ENCODE measurements at places on chromosomes 1 and 21. TPM values are rescaled to one million over a fixed set of nuclear protein-coding genes. Genes with fewer than 3 reads are reported as not detected.

The ITLN2 gene
- total RNA-seq: not detected

The ZNF496 gene
- total RNA-seq: 18.4 TPM

The CELA2B gene
- total RNA-seq: not detected

The KLHDC9 gene
- 1.4 TPM for total RNA-seq

The TMEM269 gene
- total RNA-seq: not detected

The CD53 gene
- not detected for total RNA-seq

The C8B gene
- total RNA-seq: not detected

The LCE2C gene
- not detected for total RNA-seq

The CLDN14 gene
- not detected for total RNA-seq

The DEPDC1 gene
- total RNA-seq: 8.5 TPM

The CFHR2 gene
- total RNA-seq: not detected

The TTC22 gene
- total RNA-seq: under 0.01 TPM

The ASB17 gene
- total RNA-seq: not detected

The FNBP1L gene
- 16.4 TPM for total RNA-seq

The GLIS1 gene
- 3.8 TPM for total RNA-seq

The RRP15 gene
- 10.8 TPM for total RNA-seq

The SLAMF8 gene
- 0.11 TPM for total RNA-seq

The RBBP5 gene
- total RNA-seq: 21.5 TPM

The MPZL1 gene
- 103 TPM for total RNA-seq

The MPZ gene
- total RNA-seq: 1.8 TPM

The LRRC7 gene
- total RNA-seq: not detected

The WARS2 gene
- total RNA-seq: 24.4 TPM

The MARK1 gene
- total RNA-seq: 0.78 TPM

The ANKRD35 gene
- total RNA-seq: 2.8 TPM

The SLC44A5 gene
- total RNA-seq: 0.43 TPM
